Islet precursor cell (in vitro differentiated cells): ENCODE measurements at places on chromosomes 13 and 19.

- DNase-seq, result no peak
Observed at GRCh38 chr19:48498595-48499311, 12.9 kb downstream of the LMTK3 start.

DNA sequence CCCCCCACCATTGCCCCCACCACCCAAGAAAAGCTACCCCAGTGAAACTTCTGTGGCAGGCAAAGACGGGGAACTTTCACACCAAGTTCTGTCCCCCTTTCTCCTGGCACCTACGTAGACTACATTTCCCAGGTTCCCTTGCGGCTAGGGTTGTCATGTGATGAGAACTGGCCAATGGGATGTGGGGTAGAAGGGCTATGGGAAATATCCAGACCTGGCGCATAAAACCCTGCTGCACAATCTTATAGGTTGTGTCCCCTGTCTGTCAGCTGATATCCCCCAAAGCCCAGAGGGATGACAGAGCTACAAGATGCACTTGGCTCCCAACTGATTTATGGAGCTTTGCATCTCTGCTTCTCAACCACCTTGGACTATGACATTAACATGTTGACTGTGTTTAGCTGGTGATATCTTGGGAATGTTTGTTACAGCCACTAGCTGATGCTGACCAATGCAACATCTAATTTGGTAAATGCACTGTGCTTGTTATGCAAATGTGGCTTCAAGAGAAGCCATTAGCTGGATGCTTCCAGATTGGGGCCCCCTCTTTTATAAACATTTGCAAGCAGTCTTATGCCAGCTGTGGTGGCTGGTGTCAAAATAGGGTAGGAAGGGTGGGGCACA, 6.1 kb downstream of the SH2D3A start:
- DNase-seq, result no peak

DNA sequence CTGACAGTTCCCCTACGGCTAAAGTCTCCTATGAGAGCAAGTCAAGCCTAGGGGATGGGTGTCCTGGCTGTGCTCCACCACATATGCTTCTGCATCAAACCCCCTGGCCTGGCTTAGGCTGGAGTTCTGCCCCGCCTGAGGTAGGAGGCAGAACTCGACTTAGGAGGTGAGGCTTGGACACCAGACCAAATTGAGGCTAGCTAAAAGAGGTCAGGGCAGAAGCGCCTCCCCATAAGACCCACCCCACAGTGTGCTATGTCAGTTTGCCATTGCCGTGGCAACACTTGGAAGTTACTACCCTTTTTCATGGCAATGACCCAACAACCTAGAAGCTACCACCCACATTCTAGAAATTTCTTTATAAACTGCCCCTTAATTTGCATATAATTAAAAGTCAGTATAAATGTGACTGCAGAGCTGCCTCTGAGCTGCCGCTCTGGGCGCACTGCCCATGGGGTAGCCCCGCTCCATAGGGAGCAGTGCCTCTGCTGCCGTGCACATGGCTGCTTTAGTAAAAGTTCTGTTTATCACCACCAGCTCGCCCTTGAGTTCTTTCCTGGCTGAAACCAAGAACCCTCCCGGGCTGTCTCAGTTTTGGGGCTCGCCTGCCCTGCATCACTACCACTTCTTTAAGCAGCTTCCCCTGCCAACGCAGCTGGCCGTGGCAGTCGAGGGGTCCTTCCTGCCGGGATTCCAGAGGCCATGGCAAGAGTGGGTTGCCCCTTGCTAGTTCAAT, 20.2 kb downstream of the AP1M1 start:
- no peak for DNase-seq

GRCh38 chr19:33394723-33395560, 21.4 kb downstream of the CEBPG start:
- DNase-seq, result no peak

DNA sequence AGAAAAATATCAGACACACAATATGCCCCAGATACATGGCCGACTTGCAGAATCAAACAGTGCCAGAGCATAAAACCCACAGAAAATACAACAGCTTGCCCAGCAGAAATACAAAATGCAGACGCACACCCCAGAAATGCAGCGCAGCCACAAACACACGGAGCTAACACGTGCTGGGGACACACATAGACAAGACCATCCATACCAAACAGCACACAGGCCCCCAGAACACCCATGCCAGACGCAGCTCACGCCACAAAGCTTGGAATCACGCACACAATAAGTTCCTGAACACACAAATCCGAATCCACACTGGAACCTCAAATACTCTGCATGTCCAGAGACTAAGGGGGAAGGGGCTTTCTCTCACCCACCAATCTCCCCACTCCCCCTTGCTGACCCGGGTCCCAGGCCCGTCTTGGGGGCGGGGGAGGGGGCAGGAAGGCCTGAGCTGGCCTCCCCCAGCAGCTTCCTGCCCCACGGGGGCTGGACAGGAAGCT, 17.2 kb downstream of the CCDC97 start:
- no peak for DNase-seq

DNA sequence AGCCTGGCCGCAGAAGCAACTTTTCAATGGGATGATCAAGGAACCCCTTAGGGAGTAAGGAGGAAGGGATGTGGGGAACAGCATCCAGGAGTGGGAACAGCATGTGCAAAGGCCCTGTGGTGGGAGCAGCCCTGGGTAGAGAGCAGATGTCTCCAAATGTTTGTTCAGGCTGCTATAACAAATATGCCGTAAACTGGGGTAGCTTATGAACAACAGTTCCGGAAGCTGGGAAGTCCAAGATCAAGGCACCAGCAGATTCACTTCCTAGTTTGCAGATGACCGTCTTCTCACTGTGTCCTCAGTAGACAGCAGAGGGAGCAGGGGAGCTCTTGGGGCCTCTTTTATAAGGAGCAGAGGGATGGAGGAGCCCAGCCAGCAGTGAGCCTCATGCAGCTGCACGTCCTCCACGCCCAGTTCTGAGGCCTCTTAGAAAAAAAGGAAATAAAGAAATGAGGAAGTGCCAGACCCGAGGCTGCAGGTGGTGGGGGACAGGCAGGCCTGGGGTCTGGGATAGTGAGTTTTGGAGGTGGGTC, 4.2 kb upstream of the LRRC25 start:
- no peak for DNase-seq

- no peak for DNase-seq
Observed at GRCh38 chr19:33420821-33421220, 47.3 kb downstream of the CEBPG start.

GRCh38 chr19:8242211-8242821, 33.1 kb downstream of the CERS4 start:
- no peak for DNase-seq

DNA sequence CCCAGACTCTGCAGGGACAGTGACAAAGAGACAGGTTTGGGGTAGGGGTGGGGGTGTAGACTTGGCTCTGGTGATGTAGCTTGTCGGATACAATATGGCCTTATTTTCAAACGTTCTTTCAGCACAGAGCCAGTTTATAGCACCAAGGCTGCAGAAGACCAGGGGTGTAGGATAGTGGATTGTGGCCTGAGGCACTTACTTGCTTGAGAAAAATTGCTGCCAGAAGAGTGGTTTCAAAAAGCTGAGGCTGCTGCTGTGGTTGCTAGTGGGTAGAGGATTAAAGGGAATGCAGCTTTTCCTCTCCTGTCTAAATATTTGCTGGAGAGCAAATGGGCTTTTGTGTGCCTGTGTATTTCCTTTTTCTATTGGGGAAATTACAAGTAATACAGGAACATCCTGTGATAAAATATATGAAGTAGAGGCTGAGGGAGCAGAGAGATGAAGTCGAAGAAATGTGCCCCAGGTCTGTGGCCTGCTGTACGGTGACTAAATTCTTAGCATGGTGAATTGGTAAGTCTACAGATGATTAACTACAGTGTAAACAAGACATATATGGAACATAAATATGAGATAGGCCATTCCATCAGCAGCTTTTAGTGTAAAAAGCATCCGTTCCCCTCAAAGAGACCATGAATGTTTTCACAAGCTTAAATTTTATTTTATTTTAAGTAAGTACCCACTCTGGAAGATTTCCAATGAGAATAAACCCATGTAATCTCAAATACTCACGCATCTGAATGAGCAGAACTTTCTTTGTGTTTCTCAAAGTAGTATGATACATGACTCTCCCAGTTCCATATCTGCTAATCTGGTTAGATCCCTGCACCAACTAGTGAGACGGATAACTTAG, 112.9 kb downstream of the LRCH1 start:
- DNase-seq, result peak; percentile 85

DNA sequence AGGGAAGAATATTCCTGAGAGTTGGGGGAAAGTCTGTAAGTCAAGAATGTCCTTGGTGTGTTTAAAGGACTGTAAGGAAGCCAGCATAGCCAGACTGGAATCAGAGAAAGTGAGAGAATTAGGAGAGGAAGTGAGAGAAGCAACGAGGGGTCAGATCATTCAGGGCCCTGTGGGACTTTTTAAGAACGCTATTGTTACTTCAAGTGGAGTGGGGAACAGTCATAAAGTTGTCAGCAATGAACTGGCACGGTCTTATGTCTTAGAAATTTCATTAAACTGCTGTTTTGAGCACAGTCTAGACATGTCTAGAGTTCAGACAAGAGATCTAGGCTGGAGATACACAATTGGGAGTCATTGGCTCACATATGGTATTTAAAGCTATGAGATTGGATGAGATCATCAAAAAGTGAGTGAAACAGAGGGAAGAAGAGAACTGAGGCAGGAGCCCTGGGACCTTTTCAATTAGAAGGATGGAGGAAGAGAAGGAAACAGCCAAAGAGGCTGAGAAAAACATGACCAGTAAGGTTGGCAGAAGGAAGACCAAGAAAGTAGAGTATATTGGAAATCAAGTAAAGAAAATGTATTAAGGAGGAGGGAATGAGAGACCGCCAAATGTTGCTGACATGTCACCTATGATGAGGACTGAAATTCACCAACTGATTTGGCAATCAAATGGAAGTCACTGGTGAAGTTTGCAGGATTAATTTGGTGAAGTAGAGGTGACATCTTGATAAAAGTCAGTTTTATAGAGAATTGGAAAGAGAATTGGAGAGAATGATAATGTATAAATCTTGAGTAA, 263.5 kb downstream of the GPC5 start:
- no peak for DNase-seq

DNA sequence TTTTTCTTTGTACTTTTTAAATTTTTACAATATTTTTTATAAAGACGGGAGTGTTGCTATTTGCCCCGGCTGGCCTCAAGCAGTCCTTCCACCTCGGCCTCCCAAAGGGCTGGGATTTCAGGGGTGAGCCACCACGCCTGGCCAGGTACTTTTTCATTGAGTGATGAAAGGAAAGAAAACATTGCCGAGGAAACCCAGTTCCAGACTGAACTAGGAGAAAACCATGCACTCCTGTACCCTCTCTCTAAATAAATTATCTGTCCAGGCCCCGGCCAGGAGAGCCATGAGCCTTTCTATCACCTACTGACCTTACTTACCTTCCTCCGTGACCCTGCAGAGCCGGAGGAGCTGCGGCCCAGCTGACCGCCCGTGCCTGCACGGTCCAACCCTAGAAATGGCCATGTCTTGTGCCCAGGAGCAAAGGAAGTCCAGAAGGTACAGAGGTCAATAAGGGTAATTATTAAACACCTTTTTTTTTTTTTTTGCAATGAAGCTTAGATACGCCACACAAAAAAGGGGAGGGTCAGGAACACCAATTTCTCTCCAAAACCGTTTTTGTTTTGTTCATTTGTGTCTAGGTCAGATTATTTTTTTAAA, at the start of gene SLC7A9:
Gene SLC7A9 (minus strand): TSS at position 399 of the 597 bp plus-strand sequence. CDS start 1,233 bp downstream, outside the sequence.
- no peak for DNase-seq

- DNase-seq, result no peak
Observed at GRCh38 chr19:1153891-1154730, 20.0 kb downstream of the SBNO2 start.

GRCh38 chr19:5743630-5744029, 23.2 kb downstream of the CATSPERD start:
- peak; percentile 56 for DNase-seq

- no peak for DNase-seq
Observed at GRCh38 chr19:10611907-10612306, 13.4 kb upstream of the SLC44A2 start.

DNA sequence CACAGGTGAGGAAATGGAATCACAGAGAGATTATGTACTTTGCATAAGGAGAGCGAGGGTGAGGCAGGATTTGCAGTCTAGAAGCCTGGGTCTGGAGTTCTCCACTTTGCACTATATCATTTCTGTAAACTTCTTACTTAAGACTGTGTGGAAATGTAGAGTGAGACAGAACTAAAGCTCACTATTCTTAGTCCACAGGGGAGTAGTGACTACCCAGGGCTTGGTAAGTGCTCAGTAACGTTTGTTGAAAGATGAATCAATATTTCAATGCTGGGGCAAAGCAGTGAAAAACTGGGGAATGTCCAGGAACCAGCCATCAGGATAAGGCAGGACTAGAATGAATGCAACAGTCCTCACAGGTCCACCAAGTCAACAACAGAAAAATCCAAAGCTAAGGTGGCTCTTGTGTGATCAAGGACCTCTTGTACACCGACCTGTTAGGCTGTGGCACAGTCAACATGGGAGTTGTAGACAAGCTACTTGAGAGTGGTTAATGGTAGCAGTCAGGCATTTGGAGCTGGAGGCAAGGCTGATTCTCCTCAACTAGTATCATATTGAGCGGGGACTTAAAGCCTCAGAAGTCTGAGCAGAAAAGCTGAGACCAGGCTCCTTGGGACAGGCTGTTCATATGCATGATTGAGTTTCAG, 929 bp upstream of the TNFSF13B start:
- DNase-seq, result no peak

- DNase-seq, result no peak
Observed at GRCh38 chr19:52494518-52494917, 33.0 kb upstream of the ZNF808 start.

- DNase-seq, result no peak
Observed at GRCh38 chr19:34208291-34208884, 36.1 kb downstream of the LSM14A start.

DNA sequence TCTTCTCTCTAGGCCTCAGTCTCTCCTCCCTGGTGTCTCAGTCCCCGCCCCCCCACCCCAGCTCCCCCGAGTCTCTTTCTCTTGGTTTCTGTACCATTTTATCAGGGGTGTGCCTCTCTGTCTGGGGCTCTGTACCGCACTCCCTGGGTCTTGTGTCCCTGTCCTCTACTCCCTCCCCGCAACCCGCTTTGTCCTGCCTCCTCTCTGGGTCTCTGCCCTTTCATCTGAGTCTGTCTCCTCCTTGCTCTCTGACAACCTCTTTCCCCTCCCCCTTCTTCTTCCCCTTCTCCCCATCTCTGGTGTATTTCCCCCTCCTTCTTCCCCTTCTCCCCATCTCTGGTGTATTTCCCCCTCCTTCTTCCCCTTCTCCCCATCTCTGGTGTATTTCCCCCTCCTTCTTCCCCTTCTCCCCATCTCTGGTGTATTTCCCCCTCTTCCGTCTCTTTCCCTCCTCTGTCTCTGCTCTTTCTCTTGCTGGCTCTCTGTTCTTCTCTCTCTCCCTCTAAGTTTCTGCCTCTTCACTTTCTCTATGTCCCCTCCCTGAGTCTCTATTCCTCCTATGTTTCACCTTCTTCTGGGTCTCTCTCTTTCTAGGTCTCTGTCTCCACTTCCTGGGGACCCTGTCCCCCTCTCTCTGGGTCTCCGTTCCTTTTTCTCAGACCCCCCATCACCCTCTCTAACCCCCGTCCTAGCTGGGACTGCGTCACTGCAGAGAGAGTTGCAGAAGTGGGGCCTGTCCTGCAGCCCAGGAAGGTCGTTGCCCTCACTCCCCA, 2.2 kb upstream of the KCNC3 start:
- peak; percentile 68 for DNase-seq

GRCh38 chr13:73230716-73231115, 171.9 kb downstream of the KLF5 start:
- no peak for DNase-seq
